ENCODE measurements at places on chromosomes 3 and 15. TPM values are rescaled to one million over a fixed set of nuclear protein-coding genes. Genes with fewer than 3 reads are reported as not detected.

DNA sequence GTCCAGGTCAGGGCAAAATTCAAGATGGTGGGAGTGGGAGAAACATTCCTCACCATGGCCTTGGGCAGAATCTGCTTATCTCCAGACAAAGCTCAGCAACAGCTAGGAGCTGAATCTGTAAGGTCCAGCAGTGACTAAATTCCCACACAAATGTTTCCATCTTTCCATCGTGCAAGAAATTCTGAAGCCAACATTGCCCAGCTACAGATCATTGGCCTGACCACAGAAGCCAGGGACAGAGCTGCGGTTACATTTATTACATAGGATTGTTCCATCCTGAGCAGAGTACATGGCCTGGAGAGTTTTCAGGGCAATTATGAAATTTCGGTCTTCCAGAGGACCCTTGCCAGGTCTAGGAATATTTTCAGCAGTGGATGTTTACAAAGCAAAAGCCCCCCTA, 100.3 kb downstream of the LIPC start:
- DNase-seq, result no peak

The NT5DC2 gene
- 444 TPM for total RNA-seq

The GHSR gene
- total RNA-seq, result not detected

GRCh38 chr3:115359536-115359935, 212.4 kb upstream of the ZBTB20 start:
- DNase-seq, result no peak

GRCh38 chr3:179299999-179300613, 22.7 kb upstream of the ZNF639 start:
- no peak for DNase-seq

DNA sequence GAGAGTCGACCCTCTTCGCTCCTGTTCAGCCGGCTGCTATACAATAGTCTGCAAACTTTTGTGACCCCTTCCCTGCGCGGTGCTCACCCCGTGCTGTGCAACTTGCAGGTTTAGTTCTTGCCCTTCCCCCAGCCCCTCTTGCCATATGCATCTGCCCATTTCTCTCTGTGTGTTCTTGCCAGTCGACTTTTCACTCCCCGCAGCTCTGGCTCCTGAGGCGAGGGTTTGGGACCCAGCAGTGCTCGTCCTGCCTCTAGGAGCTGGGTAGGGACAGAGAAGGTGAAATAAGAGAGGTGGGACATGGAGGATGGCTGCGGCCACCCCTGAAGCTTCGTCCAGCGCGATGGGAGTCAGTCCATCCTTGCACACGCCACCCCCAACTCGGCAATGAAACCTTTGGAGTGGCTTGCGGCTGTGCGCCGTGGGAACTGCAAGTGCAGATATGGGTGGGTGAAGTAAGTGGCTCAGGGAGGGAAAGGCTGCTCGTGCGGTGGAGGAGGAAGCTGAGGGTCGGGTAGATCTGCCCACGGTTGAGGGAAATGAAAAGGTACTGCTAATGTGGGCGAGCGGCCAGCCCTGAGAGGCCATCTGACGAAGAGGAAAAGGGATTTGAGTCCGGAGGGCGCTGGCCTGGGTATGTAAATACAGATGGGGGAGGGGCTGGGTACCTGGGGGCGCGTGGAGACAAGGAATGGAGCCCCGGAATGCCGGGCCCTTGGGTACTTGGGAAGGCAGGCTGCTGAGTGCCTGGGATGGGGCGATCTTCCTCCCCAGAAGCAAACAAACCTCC, 1.0 kb downstream of the LRRC3B start:
- DNase-seq, result no peak

DNA sequence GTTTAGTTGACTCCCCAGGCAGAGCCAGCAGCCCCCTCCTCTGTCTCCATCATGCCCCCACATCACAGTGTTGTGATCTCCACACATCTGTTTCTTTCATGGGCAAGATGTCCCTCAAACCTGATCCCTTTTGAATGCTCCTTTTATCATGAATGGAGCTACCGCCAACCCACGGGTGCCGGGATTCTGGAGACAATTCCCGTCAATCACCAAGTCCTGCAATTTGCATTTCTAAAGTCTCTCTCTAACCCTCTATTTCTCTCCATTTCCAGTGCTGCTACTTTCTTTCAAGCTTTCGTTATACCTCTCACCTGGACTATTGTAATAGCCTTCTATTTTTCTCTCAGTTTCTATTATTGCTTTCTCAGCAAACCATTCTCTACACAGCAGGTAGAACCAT, 89.7 kb upstream of the CCNL1 start:
- DNase-seq, result no peak

GRCh38 chr15:73389539-73389938, 20.8 kb upstream of the HCN4 start:
- no peak for DNase-seq

DNA sequence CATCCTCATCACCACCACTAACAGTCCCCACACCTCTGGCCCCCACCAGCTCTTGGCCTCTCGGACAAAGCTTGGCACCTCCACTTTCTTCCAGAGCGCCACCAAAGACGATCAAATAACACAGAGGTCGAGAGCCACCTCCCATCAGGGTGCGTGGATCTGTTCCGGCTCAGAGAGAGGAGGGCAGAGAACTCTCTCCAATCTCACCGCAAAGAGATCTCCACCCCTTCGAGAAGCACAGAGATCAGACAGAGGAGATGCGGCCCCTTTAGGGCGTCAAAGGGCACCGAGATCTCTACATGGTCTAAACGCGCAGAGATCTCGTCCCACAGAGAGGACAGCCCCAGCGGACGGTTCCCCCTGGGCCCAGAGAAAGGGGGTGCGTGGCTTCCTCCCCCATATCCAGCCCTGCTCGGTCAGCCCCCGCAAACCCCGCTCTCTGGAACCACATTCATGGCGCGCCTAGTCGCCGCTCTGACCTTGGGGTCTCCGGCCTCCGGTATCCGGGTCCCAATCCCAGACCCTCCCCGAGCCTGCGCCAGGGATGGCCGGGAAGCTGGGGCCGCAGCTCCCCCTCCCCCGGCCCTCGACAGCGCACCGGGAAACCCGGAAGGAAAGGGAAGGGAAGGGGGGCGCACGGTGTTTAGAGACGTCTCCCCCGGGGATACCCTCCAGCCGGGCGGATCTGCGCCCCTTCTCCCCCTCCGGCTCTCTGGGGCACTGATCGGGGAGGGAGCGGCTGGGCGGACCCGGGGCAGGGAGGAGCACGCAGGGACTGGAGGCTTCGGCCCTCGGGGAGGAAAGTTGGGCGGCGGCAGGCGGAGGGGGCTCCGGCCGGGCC, 608 bp downstream of the SCN5A start:
- DNase-seq, result peak; percentile 36

DNA sequence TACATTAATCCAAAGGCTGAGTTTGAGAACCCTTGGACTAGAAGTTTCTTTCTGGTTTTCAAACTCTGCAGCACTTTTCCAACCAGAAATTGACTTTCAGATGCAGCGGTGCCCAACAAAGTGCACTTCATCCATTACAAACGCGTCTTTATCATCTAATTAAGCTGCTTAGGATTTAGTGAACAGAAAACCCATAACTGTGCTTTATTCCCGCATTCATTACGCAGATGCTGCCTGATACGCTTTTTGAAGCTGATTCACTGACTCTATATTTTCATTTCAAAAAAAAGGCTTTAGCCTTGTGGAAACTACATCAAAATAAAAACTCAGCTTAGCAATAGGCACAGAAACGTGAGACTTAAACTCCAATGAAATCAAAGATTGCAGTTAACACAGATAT, 69.8 kb upstream of the CTXND1 start:
- no peak for DNase-seq

DNA sequence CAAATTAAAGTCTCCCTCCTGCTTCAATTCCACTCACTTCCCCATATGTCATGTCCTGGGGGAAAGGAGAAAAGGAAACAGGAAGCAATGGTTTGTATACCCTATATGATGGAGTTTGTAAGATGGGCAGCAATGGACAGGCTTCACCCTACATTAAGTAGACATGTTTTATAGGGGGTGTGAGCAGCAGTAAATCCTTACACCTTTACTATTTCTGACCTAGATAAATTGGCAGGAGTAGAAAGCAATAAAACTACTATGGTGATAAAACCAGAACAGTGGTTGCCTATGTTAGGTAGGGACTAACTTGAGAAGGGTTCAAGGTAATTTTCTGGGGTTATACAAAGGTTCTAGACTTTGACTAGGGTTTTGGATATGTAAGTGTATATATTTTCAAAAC, 301.7 kb downstream of the GBE1 start:
- no peak for DNase-seq

GRCh38 chr3:122662505-122662904, 18.1 kb upstream of the PARP14 start:
- DNase-seq, result no peak

GRCh38 chr3:122183893-122184590, 574 bp downstream of the CASR start:
- peak; percentile 45 for DNase-seq

The CIB2 gene
- 37.1 TPM for total RNA-seq

GRCh38 chr3:134849561-134849960, 54.5 kb downstream of the EPHB1 start:
- DNase-seq, result no peak

GRCh38 chr3:53828581-53828980, 17.6 kb downstream of the CHDH start:
- DNase-seq, result no peak

The OSTN gene
- total RNA-seq, result 0.09 TPM

DNA sequence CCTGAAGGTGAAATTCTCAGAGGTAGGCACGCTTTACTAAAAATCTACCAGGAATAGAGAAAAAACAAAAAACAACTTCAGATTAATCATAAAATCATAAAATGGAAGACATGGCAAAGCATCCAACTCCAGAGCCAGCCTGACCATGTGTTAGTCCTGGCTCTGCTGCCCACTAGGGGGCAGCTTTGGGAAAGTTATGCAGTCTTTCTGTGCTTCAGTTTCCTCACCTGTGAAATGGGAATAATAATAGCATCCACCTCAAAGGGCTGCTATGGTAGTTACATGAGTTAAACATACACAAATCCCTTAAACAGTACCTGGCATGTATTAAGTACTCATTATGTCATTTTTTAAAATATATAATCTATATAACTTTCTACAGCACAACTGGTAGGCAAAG, 52.3 kb downstream of the WNT5A start:
- peak; percentile 43 for DNase-seq

GRCh38 chr3:171230865-171231264, 204.3 kb upstream of the SLC2A2 start:
- DNase-seq, result no peak

The ECE2 gene
- not detected for total RNA-seq

The AMOTL2 gene
- total RNA-seq, result 30.9 TPM
